ENCODE measurements at places on chromosomes 2 and 18. TPM values are rescaled to one million over a fixed set of nuclear protein-coding genes. Genes with fewer than 3 reads are reported as not detected.

NOSTRIN gene
- total RNA-seq, result 16.1 TPM

DNA sequence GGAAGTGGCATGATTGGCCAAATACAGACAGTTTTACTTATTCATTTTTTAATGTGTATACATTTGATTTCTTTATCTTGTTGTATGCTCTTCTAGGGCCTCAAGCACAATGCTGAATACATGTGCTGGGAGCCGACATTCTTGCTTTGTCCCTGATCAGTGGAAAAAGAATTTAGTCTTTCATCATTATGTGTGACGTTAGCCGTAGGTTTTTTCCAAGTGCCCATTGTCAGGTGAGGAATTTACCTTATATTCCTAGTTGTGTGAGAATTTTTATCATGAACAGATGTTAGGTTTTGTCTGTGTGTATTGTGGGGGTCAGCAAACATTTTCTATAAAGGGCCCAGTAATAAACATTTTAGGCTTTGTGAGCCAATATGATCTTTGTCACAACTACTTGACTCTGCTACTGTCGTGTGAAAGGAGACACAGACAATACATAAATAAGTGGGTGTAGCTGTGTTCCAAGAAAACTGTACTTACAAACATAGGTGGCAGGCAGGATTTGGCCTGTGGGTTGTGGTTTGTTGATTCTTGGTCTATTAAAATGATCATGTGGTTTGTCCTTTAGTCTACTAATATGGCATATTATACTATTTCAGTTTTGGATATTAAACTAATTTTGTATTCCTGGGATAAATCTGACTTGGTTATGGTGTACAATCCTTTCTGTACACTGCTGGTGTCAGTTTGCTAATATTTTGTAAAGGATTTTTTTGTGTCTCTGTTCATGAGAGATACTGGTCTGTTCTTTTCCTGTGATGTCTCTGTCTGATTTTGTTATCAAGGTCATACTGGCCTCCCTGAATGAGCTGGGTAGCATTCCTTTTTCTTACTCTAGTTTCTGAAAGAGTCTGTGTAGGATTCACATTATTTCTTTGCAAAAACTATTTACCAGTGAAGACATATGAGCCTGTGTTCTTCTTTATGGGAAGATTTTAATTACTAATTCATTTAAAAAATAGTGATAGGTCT is 132.2 kb upstream of the SMAD7 start:
- DNase-seq, result no peak
- no peaks in the 10 kb centered on the region for H3K27me3 ChIP-seq
- no peak overlapping the region for H3K27ac ChIP-seq
- H3K36me3 ChIP-seq, result no peaks in the 10 kb centered on the region

DNA sequence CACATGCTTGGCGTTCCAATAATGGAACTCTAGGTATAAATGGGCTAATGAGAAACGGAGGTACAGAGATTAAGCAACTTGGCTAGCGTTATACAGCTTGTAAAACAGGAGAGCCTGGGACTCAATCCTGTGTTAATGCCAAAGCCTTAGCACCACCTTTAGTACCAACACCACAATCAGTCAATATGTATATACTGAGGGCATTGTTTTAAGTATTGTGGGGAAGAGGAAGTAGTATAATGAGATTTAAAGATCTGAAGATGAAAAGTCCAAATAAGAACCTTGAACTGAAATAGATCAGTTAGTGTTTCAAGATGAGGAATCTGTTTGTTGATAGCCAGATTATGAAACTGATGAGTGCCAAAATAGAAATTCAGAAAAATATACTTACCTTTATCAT is 8.1 kb downstream of the MARS2 start:
- H3K27ac ChIP-seq, result no peak overlapping the region
- no peaks in the 10 kb centered on the region for H3K36me3 ChIP-seq
- H3K4me1 ChIP-seq, result peaks cover 10% of the 10 kb centered on the region
- no peaks in the 10 kb centered on the region for H3K27me3 ChIP-seq

DNA sequence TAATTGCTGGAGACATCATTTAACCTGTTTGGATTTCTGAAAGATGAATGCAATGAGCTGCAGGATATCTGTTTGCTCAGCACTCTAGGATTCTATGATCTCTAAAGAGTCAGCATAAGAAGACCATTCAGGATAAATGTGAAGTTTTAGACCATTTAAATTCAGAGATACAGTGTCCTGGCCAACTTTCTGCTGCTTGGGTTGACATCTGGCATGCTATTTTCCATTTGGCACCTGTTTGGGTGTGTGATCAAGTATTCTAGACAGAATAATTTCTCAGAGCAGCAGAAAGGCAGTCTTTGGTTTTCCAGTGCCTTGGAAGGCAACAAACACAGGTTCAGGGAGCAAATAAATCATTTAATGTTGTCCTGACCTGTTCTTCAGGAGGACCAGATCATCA is 144.8 kb upstream of the NDUFV2 start:
- H3K4me3 ChIP-seq, result no peak overlapping the region
- no peaks in the 10 kb centered on the region for H3K4me1 ChIP-seq
- no peak for DNase-seq
- no peak overlapping the region for H3K27ac ChIP-seq

- H3K4me1 ChIP-seq, result no peaks in the 10 kb centered on the region
- H3K4me3 ChIP-seq, result no peak overlapping the region
- H3K27ac ChIP-seq, result no peak overlapping the region
- peaks cover 3% of the 10 kb centered on the region for H3K27me3 ChIP-seq
These were observed 5.6 kb upstream of the CCDC74B start for GRCh38 chr2:130150181-130151144.

GRCh38 chr2:137886083-137886831 is 78.0 kb upstream of the HNMT start:
- H3K27ac ChIP-seq, result no peak overlapping the region
- no peak overlapping the region for H3K4me3 ChIP-seq
- no peaks in the 10 kb centered on the region for H3K4me1 ChIP-seq
- H3K36me3 ChIP-seq, result no peaks in the 10 kb centered on the region
- H3K27me3 ChIP-seq, result no peaks in the 10 kb centered on the region

DNA sequence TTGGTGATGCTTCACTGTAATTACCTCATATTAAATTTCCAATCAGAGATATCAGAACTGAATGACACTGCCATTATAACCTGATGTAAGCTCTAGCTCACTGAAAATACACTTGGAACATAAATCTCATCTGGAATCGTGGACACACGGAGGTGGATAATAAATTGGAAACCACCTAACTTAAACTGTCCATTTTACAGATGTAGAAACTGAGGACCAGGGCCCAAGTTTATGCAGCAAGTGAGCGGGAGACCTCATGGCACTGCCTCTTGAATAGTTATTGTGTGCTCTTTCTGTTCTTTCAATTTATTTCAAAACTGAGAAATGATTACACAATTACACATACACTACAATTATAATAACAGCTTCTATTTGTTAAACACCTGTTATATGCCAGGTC is 20.8 kb downstream of the CCDC68 start:
- no peak overlapping the region for H3K4me3 ChIP-seq
- no peaks in the 10 kb centered on the region for H3K36me3 ChIP-seq
- no peak for DNase-seq
- no peaks in the 10 kb centered on the region for H3K4me1 ChIP-seq

DNA sequence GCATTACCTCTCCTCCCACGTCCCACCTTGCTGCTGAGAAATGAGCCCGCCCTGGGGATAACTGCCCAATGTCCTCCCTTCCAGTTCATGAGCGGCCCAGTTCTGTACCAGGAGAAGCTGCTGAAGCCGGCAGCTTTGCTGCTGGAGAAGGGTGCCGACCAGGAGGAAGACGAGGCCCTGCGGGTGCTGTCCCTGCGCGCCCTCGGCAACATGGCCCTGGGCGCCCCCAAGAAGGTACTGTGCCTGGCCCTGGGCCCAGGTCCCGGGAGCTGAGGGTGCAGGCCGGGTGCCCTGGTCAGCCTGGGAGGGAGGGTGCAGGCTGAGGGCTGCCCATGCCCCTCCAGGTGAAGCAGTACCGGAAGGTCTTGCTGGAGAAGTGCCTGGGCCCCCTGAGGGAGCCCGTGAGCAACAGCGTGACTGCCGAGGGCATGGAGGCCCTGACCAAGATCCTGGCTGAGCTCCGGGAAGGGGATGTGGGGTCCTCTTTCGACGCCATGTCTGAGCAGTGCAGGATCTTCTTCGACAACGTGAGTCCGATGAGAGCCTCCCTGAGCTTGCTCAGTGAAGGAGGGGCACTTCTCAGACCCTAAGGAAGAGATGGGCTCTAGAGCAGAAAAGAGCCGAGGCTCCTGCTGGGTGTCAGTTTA is 25.7 kb downstream of the HJURP start:
- no peak overlapping the region for H3K27ac ChIP-seq
- H3K27me3 ChIP-seq, result no peaks in the 10 kb centered on the region
- H3K4me3 ChIP-seq, result no peak overlapping the region
- no peaks in the 10 kb centered on the region for H3K36me3 ChIP-seq
- no peak for DNase-seq

GRCh38 chr2:55431982-55432627 is 12.4 kb upstream of the CCDC88A start:
- no peaks in the 10 kb centered on the region for H3K4me1 ChIP-seq
- no peak overlapping the region for H3K4me3 ChIP-seq
- no peak for DNase-seq
- no peaks in the 10 kb centered on the region for H3K36me3 ChIP-seq
- no peak overlapping the region for H3K27ac ChIP-seq

LRRFIP1 gene
- total RNA-seq, result 56.5 TPM

DNA sequence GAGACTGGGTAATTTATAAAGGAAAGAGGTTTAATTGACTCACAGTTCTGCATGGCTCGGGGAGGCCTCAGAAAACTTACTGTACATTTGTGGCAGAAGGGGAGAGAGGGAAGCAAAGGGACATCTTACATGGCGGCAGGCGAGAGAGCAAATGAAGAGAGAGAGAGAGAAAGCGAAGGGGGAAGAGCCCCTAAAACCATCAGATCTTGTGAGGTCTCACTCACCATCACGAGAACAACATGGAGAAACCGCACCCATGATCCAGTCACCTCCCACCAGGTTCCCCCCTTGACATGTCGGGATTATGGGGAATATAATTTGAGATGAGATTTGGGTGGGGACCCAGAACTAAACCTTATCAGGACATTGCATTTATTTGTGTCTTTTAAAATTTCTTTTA is 75.9 kb downstream of the ACSL3 start:
- H3K36me3 ChIP-seq, result peaks cover 3% of the 10 kb centered on the region
- no peak for DNase-seq
- no peak overlapping the region for H3K27ac ChIP-seq
- H3K27me3 ChIP-seq, result no peaks in the 10 kb centered on the region
- no peaks in the 10 kb centered on the region for H3K4me1 ChIP-seq

GRCh38 chr2:223971-224760 is 39.7 kb downstream of the SH3YL1 start:
- H3K4me1 ChIP-seq, result no peaks in the 10 kb centered on the region
- DNase-seq, result no peak
- H3K27me3 ChIP-seq, result no peaks in the 10 kb centered on the region

DNA sequence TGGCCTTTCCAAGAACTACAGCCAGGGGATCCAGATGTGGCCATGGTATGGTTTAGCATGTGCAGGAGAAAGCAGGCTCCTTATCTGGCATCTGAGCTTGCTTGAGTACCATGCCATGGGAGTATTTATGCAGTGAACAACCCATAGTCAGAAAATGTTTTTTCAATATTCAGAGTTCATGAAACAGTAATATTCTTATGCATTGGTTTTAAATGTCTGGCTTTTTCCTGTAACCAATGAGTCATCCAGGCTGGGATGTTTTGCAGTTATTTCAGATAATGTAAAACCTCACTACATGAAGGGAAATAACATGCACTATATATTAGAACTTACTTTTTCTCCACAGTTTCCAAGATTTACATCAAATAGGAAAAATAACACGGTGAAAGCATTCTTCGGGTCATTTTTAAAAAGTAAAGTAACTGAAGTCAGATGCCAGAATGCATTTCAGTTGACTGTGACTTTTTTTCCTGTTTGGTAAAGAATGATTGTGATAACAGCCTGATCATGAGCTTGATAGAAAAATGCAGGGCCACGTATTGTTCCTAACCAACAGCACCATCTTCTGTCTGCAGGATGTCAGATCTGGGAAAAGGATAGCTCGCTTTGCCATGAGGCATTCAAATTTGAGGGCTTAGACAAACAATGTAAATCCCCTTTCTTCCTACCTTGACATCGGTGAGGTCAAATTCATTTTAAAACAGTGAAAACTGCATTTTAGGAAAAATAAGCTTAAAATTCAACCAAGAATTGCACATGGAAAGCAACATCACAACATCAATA is 152.8 kb downstream of the DSC3 start:
- H3K36me3 ChIP-seq, result no peaks in the 10 kb centered on the region
- H3K4me1 ChIP-seq, result no peaks in the 10 kb centered on the region
- no peak overlapping the region for H3K27ac ChIP-seq
- H3K27me3 ChIP-seq, result no peaks in the 10 kb centered on the region
- DNase-seq, result no peak
- no peak overlapping the region for H3K4me3 ChIP-seq

- H3K4me3 ChIP-seq, result no peak overlapping the region
- peak overlapping the region; percentile 80 for H3K27ac ChIP-seq
- no peaks in the 10 kb centered on the region for H3K27me3 ChIP-seq
- no peaks in the 10 kb centered on the region for H3K36me3 ChIP-seq
- DNase-seq, result peak; percentile 38
- peaks cover 72% of the 10 kb centered on the region for H3K4me1 ChIP-seq
These were observed 34.4 kb downstream of the ATP8B1 start for GRCh38 chr18:57768537-57769326.

Data from gastrocnemius medialis (tissue), 4 donors.